Activated T-helper 17 cell treated with anti-CD3 and anti-CD28 coated beads, Interleukin-2, amount 50 U/mL, for 72 hours (primary cell): ENCODE measurements at places on chromosomes 5 and 9.

GRCh38 chr5:152736906-152737305 lies 331.8 kb upstream of the NMUR2 start:
- ATAC-seq = no peak

DNA sequence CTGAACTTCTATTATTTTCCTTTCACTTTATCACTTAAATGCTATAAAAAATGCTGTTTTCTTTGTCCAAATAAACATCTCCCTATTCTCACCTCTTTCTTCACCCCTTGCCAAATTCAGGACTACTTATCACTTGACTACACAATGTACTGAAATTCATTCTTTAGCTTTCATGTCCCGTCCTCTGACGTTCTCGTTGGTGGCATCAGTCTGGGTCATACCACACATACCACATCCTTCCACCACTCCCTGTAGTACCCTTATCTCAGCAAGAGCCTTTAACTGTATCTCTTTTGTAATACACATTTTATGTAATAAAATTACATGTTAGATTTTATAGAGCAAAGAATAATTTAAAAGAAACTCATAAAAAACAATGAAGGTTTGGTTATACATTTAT lies 231.1 kb upstream of the PAPPA start:
- ATAC-seq = no peak

DNA sequence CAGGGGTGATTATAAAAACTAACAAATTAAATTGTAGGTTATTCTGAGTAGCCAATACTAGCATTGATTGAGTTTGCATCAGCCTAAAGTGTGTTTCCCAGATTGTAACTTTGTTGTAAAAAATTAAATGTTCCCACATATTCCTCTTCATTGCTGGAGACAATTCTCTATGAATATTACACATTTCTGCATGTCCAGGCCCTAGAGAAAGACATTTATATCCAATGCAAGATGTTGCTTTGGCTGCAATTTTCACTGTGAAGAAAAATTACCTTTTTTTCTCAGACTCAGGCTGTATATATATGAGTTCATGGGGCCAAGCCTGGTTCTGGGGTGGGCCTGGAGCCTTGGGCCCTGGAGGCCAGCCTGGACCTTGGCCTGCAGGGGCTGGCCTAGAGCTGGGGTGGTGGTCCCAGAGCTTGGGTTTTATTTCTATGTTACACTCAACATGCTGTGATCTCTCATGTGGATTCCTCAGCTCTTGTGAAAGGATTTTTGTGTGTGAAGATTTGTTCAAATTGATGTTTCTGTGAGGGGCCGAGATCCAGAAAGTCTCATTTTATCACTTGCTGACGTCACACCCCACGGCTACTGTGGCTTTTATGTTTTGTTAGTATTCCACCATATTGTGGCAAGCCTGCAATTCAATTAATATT lies 232.5 kb downstream of the SPATA31A1 start:
- ATAC-seq = no peak

- ATAC-seq = no peak
Measured at GRCh38 chr9:92196909-92197308, 81.7 kb upstream of the SPTLC1 start.
